ENCODE measurements at places on chromosomes 3 and 15.

- DNase-seq: no peak
Observed at GRCh38 chr3:195008816-195009215, 262.1 kb downstream of the XXYLT1 start.

DNA sequence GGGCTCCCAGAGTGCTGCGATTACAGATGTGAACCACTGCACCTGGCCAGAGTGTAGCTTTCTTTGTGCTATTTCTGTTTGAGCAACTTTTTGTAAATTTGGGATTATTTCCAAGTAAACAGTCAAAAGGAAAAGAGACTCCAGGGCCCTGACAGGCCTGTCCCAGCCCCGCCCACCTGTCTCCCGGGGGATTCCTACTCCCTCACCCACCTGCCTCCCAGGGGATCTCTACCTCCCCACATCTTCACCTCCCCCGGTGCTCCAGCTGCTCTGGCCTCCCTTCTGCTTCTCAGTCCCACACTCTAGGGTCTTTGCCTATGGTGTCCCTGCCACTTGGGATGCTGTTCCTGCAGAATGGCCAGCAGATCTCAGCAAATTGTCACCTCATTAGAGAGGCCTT is 7.0 kb downstream of the RHCG start:
- DNase-seq: no peak

GRCh38 chr3:120039642-120040610 is 54.3 kb downstream of the GSK3B start:
- DNase-seq: no peak

DNA sequence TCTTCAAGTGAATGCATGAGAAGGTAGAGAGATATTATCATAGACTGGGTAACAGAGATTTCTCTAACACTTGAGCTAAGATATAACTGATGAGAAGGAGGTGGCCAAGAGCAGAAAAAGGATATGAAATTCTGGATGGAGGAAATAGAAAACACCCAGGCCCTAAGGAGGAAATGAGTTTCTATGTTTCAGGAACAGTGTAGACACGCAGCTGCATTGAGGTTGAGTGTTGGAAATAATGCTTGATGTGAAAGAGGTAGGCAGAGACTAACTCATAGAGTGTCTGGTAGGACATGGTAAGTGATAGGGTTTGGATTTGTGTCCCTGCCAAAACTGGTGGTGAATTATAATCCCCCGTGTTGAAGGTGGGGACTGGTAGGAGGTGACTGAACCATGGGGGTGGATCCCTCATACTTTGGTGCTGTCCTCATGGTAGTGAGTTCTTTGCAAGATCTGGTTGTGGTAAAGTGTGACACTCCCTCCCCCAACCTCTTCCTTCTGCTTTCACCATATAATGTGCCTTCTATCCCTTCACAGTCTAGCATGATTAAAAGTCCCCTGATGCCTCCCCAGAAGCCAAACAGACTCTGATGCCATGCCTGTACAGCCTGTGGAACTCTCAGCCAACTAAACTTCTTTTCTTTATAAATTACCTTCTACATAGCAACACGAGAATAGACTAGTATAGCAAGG is 787.3 kb downstream of the EDEM1 start:
- no peak for DNase-seq

GRCh38 chr3:45343947-45344346 is 44.4 kb upstream of the LARS2 start:
- no peak for DNase-seq

- no peak for DNase-seq
Observed at GRCh38 chr15:60390871-60391501, 6.8 kb downstream of the ANXA2 start.

GRCh38 chr3:174973465-174973864 is 114.3 kb downstream of the NAALADL2 start:
- no peak for DNase-seq

DNA sequence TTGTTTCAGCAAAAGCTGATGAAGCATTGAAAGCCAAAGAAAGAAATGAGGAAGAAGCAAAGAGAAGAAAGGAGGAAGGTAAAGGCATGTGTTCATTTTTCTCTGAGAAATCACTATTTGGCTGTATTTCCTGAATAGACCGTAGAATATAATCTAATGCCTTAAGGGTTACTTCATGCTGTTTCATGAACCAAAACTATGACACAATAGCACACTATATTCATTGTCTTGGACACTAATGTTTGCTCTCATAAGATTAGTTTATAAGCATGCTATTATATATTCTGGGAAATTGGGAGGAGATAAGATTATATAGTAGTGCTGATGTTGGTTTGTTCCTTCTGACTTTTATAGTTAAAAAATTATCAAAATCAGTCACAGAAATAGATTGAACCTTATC is 110.1 kb upstream of the MLF1 start:
- DNase-seq: no peak

All from AG04450 (cell line).